ENCODE measurements at places on chromosomes 12 and 14.

DNA sequence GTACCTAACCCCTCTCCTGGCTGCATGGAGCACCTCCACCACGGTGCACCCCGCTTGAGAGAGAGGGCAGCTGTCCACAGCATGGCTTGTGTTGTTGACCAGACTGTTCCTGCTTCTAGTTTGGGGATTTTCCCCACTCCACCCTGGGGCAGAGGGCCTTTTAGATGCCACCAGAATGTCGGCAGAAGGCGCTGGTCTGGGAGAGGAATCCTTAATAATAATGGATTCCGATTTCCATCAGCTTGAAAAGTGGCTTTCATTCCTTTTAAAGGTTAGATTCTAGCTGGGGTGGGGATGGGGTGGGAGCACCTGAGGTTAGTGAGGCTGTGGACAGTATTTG lies 1.8 kb downstream of the ESRRB start:
- DNase-seq: no peak

GRCh38 chr14:104935955-104936354 lies 11.3 kb downstream of the PLD4 start:
- DNase-seq: no peak

DNA sequence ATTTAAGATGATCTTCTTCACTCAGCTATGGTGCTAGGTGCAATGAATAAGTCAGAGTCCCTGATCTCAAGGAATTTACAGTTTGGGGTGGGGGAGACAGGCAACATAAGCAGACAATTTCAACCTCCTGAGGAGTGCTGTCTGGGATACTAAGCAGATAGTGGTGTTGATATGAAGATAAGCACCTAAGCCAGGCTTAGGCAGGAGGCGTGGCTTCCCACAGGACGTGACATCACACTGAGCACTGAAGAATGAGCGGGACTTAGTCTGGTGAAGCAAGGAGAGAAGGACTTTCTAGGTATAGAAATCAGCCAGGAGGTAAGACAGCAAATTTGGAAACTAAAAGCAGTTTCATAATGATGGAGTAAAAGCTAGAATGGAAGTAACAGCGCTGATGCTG lies 6.8 kb downstream of the PRPH start:
- DNase-seq: no peak

GRCh38 chr12:105433804-105434203 lies 103.3 kb downstream of the C12orf75 start:
- DNase-seq: no peak

- no peak for DNase-seq
Measured at GRCh38 chr12:31387011-31387410, 61.1 kb upstream of the SINHCAF start.

DNA sequence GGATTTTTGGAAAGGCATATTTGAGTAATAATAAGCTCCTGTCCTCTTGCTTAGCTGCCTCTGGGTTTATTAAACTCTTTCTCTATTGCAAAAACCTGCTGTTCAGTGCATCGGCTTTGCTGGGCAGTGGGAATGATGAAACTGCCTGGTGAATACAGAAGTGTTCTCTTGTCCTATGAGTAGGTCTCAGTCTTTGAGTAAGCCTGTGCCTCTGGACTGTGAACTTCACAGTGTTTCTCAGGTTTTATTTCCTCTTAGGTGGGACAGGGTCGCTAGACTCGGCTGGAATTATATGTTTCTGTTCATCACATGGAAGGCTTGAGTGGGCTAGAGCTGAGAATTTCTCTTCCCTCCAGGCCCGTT lies 46.4 kb downstream of the CRADD start:
- no peak for DNase-seq

- DNase-seq: peak; percentile 75
Measured at GRCh38 chr12:129193263-129193871, 340.1 kb downstream of the GLT1D1 start.

- DNase-seq: no peak
Measured at GRCh38 chr14:76193696-76194095, 42.0 kb downstream of the GPATCH2L start.

- no peak for DNase-seq
Measured at GRCh38 chr12:111767362-111768158, 827 bp downstream of the ALDH2 start.

- DNase-seq: peak; percentile 97
Measured at GRCh38 chr12:108734200-108734906, 3.0 kb upstream of the CORO1C start.

DNA sequence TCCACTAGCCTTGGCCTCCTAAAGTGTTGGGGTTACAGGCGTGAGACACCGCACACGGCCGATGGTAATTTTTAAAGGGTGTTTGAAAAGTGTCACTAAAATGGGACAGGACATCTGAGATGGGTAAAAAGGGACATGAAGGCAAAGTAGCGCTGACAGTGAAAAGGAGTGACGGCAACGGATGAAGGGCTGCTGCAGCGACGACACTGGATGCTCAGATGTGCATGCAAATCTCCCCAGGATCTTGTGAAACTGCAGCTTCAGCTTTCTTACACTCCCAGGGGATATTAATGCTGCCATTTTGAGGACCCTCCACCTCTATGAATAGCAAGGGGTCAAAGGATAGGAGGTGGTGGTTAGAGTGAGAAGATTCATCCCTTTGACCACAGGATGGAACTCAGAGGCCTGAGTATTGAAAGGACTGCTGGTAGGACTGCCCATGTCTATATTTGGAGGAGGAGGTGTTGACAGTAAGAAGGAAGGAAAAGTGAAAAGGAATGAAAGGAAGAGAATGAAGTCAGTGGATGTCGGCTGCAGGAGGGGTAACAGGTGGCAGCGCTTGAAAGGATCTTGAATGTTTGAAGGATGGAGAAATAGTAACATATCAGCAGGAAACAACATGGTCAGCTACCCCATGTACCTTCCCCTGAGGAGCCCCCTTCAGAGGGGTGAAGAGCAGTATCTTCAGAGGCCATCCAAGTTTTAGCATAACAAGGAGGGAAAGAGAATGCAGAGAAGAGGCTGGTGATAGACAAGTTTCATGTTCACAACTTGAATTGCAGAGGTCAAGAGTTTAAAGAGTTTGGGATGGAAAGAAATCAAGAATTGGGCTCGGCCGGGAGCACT lies 37.1 kb downstream of the CLIP1 start:
- no peak for DNase-seq

DNA sequence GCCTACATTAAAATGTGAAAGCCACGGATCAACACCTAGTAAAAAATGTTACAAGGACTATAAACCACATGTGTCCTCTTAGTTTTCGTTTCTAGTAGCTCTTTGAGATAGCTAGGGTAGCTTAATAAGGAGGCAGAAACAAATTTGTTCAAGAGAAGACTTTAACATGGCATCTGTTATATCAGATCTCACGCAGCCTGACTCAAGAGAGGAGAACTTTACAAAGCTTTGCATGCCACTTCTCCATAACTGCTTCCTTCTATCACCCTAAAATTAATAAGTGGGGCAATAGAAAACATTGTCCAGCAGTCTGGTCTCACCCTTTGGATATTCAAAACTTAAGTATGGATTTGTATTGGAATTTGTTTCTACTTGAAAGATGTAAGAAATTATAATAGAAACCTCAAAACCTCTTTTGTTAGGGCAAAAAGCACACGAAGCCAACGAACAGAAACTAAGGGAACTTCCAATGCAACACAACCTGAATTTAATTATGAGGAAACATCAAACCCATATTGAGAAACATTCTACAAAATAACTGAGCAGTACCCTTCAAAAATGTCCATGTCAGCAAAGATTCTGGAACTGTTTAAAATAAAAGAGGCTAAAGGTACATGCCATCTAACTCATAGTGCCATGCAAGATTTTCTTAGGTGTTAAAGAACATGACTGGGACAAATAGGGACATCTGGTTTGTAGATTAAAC lies 194.8 kb downstream of the LRIG3 start:
- DNase-seq: no peak

- no peak for DNase-seq
Measured at GRCh38 chr12:3607039-3607720, 116.2 kb downstream of the PRMT8 start.

GRCh38 chr12:71397433-71397954 lies 42.1 kb upstream of the LGR5 start:
- no peak for DNase-seq

DNA sequence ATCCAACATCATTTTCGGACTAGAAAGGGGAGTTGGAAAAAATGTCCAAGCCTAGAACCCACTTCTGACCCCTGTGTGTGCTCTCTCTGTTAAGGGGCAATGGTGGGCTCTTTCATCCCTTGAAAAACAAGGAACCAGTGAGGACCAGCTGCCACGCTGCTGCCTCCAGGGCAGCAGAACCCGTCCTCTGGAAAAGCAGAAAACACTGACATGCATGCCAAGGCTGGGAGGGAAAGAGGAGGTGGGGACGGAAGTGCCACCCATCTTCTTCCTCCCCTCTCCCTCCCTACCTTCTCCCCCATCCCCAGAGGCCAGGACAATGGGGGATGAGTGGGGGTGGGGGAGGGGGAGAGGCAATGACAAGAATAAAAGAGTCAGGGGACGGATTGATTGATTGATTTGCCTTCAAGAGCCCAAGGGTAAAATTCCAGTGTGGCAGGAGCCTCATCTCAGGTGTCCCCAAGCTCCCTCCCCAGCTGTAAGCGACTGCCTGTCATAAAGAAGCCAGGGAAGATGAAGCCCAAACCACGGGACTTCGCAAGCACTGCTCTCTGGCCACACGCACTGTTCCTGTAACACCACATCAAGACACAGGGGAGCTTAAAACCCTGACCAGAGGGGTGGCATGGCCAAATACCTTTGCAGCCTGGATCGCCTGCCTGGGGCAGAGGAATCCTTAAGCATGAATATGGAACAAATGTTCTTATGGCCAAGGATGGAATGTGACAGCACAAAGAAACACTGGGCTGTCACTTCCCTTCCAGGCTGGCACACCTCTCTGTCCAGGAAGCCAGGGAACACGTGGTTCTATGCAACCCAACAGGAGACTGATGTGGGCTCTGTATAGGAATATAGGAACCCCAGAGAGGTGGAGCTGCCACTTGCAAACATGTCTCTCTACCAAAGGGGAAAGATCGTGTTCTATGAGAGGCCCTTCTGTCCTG lies 38.9 kb upstream of the BDKRB2 start:
- DNase-seq: peak; percentile 28

- DNase-seq: peak; percentile 27
Measured at GRCh38 chr14:49970474-49971147, 77.7 kb downstream of the ARF6 start.

DNA sequence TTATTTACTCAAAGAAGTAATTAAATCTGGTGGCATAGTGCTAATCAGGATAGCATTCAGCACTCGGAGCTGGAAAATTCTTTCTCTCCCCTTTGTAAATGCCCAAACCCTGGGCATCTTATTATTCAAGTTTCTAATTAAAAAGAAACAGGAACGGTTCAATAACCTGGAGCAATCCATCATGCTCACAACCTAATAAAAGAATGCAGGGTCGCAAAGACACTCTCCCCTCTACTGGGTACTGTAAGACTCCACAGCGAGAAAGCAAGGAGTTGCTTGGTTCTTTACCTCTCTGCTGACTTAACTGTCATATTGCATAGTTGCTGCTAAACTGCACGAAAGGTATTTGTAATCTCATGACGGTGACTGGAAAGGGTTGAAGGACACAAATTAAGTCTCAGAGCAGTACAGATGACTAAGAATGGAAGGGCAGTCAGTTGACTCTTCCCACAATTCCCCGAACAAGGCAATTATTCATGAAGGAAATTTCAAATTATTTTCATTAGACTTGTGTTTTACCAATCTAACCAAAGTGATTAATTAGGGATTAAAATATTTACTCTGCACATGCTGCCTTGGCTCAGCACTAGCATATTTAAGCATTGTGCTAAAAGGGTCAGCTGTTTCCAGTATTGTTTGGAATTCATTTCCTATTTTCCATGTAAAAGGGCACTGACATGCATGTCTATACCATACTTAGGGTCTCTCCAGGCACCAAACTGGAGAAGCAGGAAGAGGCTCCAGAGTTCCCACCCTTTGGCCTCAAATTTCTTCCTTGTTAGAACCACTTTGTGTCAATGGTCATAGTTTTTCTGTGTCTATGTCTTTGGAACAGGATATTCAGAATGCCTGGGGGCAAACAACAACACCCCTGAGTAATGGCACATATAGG lies 182.2 kb downstream of the EXOC5 start:
- no peak for DNase-seq

DNA sequence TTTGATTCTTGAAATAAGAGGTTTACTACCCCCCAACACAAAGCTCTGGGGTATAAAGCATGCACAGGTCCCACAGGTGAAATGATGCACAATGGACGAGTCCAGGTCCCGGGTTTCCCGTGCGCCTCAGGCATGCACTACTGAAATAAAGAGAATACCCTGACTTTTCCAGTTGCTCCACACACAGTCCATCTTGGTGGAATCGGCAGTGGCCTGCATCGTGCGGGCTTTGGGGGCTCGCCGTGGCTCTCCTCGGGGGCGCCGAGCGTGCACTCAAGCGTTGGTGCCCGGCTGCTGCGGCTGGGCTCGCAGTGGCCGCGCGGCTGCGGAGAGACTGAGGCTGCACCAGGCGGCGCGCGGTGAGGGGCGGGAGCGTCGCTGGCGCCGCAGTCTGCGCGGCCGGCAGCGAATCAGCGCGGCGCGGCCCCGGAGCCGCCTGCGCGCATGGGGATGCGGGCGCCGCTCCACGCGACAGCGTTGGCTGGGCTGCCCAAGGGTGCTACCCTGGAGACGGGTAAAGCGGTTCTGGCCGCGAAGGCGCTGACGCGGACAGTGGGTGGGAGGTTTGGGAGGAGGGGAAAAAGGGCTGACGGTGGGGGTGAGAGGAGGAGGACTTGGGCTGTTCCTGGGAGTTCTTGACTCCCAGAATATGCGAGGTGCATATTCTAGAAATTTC lies 53.8 kb upstream of the CCDC175 start:
- no peak for DNase-seq

Measured in HT-29 (cell line).